ENCODE measurements at places on chromosomes 12 and 14. TPM values are rescaled to one million over a fixed set of nuclear protein-coding genes. Genes with fewer than 3 reads are reported as not detected.

The OR6C2 gene
- not detected for total RNA-seq

The RILPL2 gene
- total RNA-seq: 2.2 TPM

The SLC6A12 gene
- total RNA-seq: not detected

The CLEC6A gene
- not detected for total RNA-seq

The CLEC1A gene
- total RNA-seq: not detected

The A2ML1 gene
- total RNA-seq: not detected
